Activated naive CD4-positive, alpha-beta T cell treated with anti-CD3 and anti-CD28 coated beads, Interleukin-2, amount 10 ng/mL, durations not matched to agents 7 days and 5 days (primary cell): ENCODE measurements at places on chromosomes 16 and 17.

DNA sequence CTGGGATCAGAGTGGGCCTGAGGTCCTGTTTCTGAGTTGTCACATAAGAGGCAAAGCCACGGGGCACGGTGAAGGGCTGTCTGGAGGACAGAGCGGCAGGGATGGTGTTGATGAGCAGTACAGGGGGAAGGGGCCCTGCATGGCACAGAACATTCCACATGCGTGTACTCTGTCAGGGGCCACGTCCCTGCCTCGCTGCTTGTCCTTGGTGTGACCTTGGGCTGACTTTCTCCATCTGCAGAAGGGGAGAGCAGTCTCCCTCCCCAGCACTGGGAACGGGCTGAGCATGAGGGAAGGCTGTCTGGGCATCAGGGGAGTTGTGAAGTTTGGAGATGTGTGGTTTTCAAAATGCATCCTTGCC is 71.5 kb upstream of the GSE1 start:
- no peak for DNase-seq

DNA sequence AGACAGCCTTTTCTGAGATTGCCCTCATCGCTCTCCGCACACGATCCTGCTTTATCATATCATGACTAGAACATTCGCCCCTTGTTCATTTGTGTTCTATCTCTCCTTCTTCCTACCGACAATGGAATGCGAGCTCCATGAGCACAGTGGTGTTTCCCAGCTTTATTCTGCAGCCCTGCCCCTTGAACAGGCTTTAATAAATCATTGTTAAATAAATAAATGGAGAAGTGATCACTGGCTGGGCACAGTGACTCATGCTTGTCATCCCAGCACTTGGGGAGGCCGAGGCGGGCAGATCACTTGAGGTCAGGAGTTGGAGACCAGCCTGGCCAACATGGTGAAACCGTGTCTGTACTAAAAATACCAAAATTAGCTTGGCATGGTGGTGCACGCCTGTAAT is 1063.3 kb upstream of the EEF2KMT start:
- no peak for DNase-seq

DNA sequence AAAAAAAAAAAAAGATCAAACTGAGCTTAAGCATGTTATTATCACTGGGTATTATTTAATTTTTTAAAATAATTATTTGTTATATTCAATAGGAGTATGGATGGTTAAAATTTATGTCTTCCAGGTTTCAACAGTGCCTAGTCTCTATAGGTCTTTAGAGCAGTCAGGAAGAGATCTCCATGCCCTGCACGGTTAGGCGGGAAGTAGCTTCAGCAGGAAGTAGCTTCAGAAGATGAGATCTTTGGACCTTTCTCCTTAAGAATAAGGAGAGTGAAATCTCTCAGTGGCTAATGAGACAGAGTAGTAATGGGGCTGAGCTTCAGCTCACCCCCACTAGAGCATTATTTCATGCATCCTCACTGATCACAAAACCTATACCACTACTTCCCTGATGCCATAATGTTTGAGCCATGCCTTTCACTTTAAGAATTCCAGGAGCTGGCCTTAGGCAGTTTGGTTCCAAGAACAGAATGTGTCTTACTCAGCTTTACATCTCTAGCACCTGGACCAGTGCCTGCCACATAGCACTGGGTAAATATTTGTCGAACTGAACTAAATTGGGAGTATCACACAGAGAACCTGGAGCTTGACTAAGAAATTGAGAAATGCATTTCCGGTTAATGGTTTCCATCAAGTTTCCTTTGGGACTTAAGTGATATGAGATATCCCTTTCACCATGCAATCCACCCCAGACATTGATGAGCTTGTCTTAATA is 43.5 kb downstream of the SCPEP1 start:
- no peak for DNase-seq

- DNase-seq, result no peak
These were observed 22.9 kb upstream of the PECAM1 start for GRCh38 chr17:64413513-64413912.

DNA sequence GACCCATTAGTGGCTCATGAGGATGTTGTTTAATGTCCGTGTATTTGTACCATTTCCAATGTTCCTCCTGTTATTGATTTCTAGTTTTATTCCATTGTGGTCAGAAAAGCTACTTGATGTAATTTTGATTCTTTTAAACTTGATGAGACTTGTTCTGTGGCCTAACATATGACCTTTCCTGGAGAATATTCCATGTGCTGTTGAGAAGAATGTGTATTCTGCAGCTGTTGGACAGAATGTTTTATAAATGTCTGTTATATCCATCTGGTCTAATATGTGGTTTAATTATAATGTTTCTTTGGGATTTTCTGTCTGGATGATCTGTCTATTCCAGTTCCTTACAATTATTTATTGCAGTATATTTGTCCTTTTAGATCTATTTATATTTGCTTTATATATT is 2.9 kb upstream of the ABCA10 start:
- DNase-seq, result no peak

DNA sequence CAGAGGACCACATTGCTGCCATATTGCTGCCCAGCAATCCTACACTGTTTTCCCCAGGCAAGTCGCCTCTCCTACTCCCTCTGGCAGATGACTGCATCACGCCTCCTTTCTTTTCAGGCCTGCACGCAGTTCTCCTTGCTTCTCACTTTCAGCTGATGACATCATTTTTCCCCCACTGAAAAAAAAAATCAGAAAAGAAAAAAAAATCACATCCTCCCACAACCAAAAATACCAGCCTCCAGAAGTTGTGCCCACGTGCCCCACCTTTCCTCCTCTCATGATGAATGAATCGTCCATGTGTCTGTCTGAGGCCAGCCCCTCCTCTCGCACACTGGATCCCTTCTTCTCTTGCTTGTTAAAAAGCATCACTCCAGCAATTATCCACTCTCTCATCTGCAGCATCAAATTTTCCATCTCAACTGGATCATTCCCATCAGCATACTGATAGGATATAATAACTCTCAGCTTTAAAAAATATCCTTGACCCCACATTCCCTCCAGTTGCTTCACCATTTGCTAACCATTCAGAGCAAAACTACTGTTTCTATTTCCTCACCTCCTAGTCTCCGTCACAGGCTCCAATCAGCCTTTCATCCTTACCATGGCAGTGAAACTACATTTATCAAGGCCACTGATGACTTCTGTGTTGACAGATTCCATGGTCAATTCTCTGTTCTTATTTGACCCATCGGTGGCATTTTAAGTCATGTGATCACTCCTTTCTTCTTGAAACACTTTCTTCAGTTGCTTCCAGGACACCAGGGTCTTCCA is 30.1 kb upstream of the DYNLL2 start:
- DNase-seq, result no peak

- DNase-seq, result no peak
These were observed 5.4 kb downstream of the ABR start for GRCh38 chr17:1174263-1174880.

GRCh38 chr16:67393111-67393787 is at the start of gene TPPP3:
TPPP3 (minus strand) TSS chr16:67393498; CDS start chr16:67391111, 2,387 bp downstream.
- DNase-seq, result peak; percentile 58

DNA sequence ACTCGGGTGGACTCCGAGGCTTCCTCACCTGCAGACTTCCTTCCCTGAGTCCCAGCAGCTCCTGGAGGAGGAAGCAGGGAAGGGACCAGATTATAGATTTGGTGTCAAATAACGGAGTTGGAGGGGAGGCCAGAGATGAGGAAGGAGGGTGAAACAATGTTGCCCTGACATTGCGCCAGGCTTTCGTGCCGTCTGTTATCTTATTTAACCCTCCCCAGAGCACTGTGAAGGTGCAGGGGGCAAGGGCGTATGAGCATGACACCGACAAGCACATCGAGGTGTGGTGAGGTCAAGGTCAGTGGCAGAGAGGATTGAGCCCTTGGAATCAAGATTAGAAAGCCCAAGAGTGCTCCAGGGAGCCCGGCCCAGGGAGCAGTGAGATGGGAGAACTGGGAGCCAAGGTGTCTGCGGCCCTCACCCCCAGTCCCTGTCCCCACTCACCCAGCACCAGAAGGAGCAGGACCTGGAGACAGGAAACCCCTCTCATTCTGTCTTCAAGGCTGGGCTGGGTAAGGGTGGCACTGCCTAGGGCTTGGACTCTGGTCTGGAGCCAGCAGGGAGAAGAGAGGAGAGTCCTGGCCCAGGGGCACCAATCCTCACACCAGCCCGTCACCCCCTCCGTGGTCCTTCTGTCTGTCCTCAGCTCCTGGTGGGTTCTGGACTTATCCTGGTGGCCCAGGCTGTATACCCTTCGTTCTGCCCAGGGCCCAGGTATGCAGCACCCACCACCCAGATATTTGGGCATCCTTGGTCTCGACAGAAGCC is 1.1 kb downstream of the PRSS33 start:
- DNase-seq, result peak; percentile 19

DNA sequence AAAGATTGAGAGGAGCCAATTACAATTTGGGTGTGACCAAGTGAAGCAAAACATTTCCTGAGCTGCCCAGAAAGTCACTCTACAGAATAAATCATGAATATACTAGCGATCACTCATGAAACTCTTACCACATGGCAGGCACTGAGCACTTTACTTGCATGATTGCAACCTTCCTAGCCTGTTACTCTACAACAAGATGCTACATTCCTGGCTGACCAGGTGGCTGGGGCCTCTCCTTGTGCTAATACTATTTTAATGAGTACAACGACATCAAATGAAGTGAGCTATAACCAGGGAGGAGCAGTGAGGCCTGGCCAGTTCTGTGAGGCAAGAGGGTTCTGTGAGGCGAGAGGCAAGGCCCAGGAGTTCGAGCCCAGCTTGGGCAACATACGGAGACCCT is 75.2 kb downstream of the CPPED1 start:
- no peak for DNase-seq

- DNase-seq, result no peak
These were observed 8.3 kb downstream of the SLC5A10 start for GRCh38 chr17:18960241-18960665.

DNA sequence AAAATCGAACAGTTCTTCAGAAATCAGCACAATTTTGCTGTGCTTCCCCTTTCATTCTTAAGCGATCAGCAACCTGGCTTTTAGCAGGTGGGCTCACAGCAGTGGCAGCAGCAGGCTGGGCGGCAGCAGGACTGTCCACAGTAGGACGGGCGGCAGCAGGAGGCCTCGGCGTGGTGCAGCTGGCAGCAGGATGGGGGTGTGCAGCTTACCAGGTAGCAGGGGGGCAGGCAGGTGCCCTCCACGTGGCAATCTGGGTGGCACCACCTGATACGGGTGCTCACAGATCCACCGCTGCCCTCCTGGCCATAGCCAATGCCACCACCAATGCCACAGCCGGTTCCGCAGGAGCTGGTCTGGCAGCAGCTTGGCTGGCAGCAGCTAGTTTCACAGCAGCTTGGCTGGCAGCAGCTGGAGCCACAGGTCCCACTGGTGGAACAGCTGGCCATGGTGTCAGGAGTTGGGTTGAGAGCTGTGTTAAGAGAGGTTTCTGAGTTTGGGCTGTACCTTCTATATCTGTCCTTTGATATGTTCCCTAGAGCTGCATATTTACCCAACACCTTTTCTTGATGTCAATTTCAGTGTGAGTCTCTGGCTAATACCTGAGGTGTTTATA is at the start of gene KRTAP1-4:
Gene KRTAP1-4 (minus strand): TSS at position 563 of the 613 bp plus-strand sequence. CDS start 117 bp downstream, at position 446.
- no peak for DNase-seq

DNA sequence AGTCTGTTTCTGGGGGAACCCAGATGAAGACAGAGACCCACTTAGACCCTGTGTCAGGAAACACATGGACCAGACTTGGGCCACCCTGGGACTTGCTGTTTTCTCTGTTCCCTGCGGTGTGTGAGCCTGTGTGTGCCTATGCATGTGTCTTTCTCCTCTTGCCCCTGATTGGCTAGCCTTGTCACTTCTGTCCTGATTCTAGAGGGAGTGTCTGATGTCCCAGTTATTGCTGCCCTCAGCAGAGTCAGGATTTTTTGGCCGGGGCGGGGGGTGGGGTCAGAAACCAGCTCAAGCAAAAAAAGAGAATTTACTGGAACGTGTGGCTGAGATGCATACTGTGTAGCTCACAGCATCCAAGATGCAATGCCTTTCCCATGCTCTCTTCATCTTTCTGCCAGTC is 30.5 kb downstream of the PLCG2 start:
- DNase-seq, result no peak

DNA sequence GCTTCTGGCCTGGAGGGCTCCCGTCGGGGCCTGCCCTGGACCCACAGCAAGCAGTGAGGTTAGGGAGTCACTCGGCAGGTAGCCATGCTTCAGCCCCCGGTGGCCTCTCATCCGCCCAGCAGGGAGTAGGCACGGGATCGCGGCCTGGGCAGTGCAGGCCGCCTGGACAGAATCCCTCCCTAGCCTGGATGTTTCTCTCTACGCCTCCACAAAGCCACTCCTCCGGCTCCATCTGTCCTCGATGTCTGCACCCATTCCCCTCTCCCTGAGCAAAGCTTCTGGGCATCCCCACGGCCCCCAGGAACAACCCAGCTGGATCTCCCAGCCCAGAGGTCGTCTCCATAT is 145.2 kb downstream of the RBFOX3 start:
- no peak for DNase-seq

- no peak for DNase-seq
These were observed 69.6 kb upstream of the TEKT1 start for GRCh38 chr17:6901086-6901485.

DNA sequence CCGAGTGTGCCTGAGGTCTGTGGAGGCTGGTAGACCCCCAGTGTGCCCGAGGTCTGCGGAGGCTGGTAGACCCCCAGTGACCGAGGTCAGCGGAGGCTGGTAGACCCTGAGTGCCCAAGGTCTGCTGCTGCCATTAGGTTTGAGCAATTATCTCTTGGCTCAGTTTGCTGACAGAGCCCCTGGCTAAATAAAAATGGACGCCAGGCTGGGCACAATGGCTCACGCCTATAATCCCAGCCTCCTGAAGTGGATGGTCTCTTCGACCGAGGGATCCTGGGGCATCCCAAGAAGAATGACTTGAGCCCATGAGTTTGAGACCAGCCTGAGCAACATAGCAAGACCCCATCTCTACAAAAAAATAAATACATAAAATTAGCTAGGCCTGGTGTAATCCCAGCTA is 98.7 kb upstream of the ZNF469 start:
- no peak for DNase-seq

DNA sequence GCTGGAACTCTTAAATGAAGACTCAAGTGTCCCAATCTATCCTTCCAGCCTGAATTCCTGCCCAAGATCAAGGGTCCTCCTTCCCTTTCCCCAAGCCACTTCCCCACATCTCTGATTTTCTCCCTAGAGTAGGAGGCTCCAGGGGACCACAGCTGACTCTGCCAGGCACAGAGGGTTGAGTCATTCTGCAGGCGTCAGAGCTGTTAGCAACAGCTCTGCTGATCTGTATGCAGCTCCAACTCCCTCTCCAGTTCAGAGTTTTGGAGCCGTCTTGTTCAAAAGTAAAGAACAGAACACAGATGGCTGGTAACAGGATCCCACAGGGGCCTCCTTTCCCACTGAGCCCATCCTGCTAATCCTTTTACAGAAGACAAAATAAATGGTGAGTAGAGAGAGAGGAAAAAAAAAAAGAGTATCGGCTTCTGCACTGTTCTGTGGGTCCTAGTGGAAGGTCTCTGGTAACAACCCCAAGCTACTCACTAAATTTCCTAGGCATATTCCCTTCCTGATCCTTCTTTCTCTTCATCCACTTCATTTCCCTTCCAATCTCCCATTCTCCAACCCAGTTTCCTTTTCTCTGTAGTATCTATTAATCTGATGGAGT is 13.4 kb upstream of the TAOK1 start:
- no peak for DNase-seq
